ENCODE measurements at places on chromosomes 12 and 14.

DNA sequence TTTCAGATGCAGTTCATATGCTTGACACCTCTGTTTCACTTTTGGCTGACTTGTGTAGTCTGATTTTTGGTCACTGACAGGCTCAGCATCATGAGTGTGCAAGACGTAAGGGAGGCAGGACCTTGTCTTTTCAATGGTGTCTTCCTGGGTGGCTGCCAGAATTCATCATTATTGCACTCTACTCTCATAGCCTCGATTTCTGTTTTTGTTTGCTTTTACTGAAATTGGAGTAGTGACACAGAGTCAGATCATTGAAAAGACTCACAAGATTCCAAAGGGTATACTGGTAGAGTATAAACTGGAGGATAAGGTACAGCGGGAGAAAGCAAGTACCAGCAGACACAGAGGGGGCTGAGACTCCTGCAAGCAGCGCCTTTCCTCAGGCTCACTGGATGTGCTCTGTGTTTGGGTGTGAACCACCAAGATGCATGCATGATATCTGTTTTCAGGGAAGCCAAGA is 126.3 kb upstream of the FGD4 start:
- DNase-seq: no peak

GRCh38 chr14:74462993-74463392 is 30.1 kb downstream of the NPC2 start:
- DNase-seq: no peak

DNA sequence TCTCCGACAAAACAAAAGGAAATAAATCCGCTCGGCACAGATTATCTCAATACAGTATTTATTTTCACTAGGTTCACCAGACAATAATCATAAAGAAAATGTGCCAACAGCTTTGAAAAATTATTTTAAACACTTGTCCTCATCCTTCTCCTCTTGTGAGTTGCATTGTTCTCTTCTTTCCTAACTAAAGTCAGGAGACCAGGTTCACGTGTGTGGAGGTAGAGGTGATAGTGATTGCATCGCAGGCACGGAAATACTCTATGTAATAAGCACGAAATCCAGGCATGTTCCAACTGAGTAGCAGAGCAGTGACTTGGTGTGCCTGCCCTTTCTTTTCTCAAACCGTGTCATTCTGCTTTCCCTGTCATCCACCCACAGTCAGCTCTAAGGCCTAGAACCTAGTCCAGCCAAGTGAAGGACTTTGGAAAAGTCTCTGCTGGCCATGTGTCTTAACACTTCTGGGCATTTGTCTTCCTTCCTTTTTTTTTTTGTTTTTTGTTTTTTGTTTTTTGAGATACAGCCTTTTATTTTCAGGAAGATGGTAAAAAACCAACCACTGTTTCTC is 939 bp upstream of the SEL1L start:
- no peak for DNase-seq

GRCh38 chr12:10405294-10405693 is 4.3 kb downstream of the KLRC4 start:
- DNase-seq: no peak

- no peak for DNase-seq
Observed at GRCh38 chr12:9991876-9992275, 7.0 kb downstream of the CLEC1B start.

GRCh38 chr12:117490130-117490529 is 128.7 kb upstream of the NOS1 start:
- no peak for DNase-seq

GRCh38 chr14:59305231-59305630 is 116.8 kb downstream of the DAAM1 start:
- no peak for DNase-seq

DNA sequence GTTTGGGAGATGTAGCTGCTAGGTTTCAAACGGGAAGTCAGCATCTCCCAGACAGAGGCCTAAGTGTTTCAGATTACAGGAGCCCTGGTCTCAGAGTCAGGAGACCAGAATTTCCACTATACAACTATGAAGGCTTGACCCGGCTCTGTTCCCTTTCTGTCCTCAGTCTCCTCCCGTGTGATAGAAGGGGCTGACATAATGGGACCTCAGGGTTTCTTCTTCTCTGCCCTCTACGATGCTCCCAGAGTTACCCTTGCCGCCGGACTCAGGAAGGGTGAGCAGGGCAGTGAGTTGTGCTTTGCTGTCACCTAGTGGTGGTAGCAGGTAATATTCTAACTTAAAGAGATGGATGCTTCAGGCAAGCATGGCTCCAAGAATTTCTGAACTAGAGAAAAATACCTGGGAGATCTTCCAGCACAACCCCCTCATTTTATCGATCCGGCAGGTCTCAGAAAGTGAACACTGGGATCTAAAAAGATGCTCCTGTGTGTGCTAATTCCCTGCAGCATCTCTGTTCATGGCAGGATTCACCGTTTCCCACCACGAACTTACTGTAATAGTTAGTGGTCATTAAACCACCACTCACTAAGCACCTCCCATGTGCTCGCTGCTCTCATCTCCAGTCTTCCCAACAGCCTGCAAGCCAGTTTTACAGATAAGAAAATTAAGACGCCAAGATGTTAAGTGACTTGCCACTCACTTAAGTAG is 84.4 kb downstream of the VWF start:
- DNase-seq: peak; percentile 22

- no peak for DNase-seq
Observed at GRCh38 chr12:97573901-97574300, 111.3 kb downstream of the RMST start.

DNA sequence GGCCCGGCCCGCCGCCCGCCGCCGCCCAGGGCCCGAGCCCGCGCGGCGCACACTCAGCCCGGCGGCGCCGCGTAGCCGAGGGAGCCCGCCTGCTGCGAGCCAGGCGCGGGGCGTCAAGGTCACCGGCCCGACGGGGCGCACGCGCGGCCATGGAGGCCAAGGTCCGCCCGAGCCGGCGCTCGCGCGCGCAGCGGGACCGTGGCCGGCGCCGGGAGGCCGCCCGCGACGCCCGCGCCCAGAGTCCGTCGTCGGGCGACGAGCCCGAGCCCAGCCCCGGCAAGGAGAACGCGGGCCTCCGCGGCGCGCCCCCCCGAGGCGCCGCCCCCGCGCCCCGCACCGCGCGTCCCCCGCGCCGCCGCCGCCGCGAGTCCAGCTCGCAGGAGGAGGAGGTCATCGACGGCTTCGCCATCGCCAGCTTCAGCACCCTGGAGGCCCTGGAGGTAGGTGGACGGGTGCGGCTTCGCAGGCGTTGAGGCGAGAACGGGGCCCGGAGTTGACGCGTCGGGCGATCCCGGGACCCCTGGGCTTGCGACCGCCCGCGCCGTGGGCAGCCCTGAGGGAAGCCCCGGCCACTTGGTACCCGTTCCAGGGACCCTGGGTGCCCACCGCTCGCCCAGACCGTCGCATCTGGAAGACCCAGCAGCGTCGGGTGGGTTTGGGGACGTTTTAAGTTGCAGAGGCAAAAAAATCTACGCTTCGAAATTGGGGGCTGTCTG is 629 bp downstream of the FBRSL1 start:
- no peak for DNase-seq

- DNase-seq: no peak
Observed at GRCh38 chr12:30874455-30875321, 51.9 kb upstream of the TSPAN11 start.

DNA sequence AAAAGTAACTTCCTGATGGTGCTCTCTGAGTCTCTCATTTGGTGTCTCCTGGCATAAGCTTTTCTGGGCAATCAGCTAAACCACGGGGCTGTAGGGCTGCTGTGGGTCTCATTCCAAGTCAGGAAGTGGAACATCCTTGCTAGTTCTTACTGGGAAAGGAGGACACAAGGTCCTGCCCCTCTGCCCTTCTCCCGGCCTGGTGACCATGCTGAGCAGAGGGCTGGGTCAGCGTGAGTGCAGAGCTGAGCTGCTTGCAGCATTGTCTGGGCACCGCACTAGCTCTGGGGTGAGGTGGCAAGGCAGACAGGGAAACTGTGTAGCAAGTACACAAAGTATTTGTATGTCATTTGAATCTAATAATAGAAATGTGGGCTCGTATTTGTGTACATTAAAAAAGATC is 45.0 kb upstream of the ASPG start:
- DNase-seq: no peak

DNA sequence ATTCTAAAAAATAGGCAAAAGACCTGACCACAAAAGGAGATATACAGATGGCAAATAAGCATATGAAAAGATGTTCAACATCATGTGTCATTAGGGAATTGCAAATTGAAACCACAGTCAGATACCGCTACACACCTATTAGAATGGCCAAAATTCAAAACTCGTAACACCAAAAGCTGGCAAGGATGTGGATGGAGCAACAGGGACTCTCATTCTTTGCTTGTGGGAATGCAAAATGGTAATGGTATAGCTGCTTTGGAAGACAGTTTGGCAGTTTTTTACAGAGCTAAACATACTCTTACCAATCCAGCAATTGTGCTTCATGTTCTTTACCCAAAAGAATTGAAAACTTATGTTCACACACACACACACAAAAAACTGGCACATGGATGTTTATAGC is 8.2 kb upstream of the HMGA2 start:
- DNase-seq: no peak

DNA sequence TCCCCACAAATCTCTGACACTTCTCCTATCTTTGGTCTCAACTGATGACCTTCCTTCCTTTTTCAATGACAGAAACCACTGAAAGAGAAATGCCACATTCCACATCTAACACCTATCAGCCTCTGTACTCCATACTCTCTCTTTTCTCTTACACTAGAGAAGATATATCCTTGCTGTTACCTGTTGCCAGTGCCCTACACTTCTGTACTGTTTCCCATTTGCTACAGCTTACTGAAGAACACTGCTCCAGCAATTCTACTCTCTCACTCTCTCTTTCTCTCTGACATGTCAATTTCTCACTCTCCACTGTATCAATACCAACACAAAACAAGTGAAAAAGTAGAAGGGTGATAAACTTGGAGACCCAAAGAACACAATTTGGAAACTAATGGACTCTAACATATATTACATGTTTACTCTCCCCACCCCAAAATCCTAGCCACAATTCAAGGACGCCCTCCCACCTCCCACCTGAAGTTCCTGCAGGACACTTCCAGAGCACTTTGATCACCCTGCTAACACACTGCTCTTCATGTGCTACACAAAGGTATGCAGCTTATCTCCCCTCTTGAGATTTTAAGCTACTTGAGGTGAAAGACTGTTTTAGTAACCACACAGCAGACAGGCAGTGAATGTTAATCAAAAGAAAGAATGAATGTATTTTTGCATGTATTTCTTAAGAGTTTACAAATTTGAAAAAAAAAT is 95.0 kb downstream of the MED13L start:
- DNase-seq: no peak

DNA sequence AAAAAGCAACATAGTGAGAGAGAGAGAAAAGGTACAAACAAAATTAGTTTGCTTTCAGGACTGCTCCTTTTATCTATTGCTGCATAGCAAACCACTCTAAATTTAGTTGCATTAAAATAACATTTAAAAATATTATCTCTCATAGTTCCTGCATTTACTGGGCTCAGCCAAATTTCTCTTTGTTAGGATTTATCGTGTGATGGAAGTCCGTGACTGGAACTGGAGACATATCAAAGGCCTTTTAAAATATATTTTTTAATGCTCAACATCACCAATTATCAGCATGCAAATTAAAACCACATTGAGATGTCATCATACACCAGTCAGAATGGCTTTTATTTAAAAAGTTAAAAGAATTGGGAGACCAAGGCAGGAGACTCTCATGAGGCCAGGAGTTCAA is 107.6 kb upstream of the SYT1 start:
- DNase-seq: no peak

DNA sequence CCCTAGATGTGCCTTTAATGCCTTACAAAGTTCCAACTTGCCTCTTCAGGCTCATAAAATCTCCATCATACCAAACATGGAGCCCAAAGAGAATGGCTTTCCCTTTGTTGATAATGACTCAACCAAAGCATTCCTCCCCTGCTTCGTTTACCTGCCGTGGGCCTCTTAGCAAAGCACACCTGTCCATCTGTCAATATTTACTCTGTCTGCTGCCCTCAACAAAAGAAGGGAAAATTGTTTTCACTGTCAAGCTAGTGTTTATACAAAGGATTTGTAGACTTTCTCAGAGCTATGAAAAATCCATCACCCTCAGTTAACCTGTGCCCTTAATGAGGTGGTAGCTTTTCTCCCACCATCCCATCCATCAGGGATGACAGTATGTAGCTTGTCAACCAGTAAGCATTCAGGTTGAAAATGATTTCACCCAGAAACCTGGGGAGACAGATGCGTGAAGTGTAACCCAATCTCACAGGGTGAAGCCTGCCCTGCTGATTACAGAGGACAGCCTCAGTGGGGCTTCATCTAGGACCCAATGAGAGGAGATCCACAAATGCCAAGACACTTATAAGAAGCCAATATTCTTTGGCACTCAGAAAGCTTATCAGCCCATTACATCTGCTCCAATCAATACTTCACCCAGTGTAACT is 278.1 kb downstream of the NUAK1 start:
- no peak for DNase-seq

- no peak for DNase-seq
Observed at GRCh38 chr14:29111554-29111953, 345.0 kb downstream of the FOXG1 start.

DNA sequence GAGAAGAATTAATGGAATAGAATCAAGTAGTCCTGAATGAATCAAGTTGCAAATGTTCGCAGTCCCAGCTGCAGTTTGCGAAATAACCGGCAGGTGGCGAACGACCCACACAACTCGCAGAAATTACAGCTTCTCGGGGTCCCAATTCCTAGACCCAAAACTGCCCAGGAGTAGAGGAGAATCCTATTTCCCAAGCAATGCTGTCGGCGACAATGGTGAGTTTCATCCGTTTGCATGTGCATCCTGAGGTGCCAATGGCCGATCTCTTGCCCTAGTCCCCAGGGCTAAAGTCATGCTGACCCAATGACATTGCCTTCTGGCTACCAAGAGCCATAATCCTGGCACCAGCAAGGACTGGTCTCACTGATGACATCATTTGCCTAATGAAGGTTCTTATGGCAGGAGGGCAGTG is 8.5 kb upstream of the ASCL1 start:
- DNase-seq: peak; percentile 48

DNA sequence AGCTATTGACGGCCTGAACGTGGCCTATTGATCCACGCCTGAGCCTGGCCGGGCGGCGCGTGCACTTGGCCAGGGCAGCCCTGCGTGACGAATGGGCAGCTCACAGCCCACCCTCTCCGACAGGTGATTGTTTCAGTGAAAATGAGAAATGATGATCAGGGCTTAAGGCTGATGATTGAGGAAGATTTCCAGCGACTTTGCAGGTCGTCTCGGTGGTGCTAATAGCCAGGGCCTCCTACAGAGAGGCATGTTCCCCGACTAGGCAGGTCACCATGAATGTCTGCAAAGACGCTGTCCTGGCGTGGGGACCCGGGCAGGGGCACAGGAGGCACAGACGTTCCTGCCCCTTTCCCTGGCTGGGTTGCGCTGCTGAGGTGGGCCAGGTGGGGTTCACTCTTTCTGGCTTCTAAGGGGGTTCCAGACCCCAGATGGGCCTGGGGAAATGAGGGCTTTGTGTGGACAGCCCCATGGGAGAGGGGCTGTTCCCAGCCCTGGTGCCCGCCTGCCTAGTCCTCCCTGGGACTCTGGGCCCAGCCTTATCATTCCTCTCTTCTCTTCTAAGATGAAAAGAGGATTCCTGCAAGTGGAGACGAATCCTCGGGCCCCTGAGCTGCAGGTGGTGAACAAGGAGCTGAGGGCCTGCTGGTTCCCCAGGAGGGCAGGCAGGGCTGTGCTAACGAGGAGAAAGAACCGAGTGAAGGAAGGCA is 157.4 kb downstream of the KIF26A start:
- no peak for DNase-seq

GRCh38 chr12:120862664-120863063 is 41.5 kb downstream of the SPPL3 start:
- no peak for DNase-seq
